ENCODE measurements at places on chromosomes 16 and 17.

DNA sequence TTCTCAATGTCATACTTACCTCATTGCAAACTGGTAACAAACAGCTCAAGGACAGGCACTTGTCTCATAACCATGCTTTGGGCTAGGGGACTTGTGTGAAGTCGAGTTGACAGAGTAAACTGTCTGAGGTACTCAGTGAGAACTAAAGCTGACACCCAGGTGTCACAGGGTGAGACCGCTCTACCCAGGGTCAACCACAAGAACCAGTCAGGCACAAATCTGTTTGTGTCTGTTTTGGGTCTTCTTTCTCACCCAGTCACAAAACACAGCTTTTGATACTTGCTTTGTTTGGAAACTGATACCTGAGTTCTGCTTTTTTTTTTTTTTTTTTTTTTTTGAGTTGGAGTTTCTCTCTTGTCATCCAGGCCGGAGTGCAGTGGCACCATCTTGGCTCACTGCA lies 161.1 kb downstream of the STX8 start:
- no peak for DNase-seq

GRCh38 chr16:58094791-58095574 lies 34.2 kb downstream of the CFAP20 start:
- no peak for DNase-seq

GRCh38 chr16:73572135-73572828 lies 524.4 kb upstream of the ZFHX3 start:
- peak; percentile 64 for DNase-seq

DNA sequence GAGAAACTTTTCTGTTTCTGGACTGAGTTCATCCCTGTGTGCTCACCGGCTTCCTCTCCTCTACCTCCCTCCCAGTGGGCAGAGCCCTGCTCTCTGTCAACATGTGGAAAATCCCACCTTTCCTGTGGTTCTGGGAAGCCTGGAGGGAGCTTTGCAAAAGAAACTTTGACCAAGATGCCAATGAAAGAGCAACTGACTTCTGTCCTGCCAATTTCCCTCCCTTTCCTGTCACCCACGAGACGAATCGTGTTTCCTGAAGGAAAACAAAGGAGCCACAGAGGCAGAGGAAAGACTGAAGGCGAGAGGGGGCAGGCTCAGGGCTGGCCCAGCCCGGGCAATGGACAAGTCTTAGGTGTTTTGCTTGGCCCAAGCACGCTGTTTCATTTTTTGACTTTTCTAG lies 82.8 kb downstream of the PLCG2 start:
- no peak for DNase-seq

DNA sequence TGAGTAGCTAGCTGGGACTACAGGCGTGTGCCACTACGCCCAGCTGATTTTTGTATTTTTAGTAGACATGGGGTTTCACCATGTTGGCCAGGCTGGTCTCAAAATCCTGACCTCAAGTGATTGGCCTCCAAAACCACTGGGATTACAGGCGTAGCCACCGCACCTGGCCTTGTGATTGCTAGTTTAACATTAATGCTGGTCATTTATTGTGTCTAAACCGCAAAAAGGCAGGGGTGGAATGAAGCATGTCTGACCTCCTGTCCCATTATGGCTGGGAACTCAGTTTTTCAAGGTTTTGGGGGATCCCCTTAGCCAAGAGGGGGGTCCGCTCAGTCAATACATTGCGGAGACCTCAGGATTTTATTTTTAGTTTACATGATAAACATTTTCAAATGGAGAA lies 10.7 kb upstream of the CNGB1 start:
- DNase-seq = peak; percentile 40

DNA sequence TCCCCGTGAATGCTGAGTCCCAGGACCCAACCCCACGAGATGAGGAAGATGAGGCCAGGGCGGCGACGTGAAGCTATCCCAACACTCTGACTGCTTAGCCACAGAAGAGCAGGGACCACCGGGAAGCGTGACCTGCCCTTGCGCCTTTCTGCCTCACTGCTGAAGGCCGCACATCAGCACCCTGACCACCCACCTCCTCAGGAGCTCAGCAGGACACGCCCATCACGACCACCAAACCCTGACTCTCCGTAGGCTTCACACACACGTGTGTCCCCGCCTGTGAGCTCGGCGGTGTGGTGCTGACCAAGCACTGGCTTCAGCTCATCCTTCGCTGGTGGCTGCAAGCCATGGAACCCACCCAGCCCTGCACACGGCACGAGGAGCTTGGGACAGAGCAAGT lies 97.8 kb downstream of the ZNF778 start:
- no peak for DNase-seq

DNA sequence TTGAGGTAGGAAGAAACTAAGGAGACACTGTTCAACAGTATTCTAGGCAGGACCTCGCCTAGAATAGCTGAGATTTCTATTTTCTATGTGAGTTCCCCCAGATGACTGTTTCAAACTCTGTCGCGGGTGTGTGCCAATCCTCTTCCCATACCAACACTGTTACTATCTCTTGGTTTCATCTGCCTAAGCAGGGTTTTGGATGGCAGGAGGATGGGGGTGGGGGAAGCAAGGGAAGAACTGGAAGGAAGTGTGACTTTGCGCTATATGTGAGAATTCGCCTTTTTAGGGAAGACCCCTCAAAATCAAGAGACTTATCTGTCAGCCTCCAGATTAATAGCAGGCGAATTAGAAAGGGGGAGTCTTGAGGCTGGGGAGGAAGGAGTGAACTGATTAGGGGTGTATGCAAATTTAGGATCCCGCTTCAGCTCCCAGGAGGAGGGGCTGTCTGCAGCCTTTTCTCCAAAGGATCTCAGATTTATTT lies 521 bp upstream of the G6PC3 start:
- DNase-seq = peak; percentile 13

DNA sequence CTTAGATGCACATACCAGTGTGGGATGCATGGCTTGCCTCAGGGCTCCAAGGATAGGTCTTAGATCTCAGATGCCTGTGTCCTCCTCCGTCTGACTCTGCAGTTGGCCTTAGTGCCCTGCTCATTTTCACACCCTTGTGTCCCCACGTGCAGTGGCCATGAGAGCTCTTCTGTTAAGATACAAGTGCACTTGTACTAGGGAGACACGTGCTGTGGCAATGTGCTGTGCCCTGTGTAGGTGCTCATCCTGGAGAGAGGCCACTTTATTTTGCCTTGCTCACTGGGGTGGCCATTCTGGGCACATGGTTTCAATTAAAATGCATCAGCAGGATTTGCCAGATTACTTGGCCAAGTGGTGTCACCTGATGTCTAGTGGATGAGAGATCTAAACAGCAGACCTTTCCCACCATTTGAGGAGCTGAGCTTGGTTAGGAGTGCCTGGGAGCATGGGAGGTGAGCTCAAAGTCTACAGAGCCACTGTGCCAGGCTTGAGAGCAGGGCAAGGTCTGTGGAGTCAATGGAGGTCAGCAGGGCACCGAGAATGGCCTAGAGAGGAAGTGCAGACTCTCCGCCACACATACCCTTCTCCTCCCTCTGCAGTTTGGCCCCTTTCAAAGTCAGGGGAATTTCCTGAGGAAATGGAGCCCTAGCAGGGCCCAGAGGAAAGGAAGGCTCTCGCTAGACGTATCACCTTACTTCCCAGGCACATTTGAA lies 25.2 kb upstream of the SMPD3 start:
- DNase-seq = no peak

DNA sequence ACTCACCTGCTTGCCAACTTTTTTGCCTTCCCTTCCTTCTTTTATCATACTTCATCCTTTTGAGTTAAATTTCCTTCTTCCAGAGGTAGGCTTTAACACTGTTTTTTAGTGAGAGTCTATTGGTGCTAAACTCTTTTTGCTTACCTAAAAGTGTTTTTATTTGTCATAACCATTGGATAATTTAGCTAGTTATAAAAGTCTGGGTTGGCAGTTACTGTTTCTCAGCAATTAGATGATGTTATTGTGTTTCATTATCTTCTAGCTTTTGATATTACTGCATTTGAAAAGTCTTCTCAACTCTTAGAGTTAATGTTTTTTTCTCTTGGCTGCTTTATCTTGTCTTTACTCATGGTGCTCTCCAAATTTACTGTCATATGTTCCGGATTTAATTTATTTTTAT lies 22.6 kb downstream of the ZNRF1 start:
- no peak for DNase-seq

GRCh38 chr16:72427051-72427782 lies 255.3 kb upstream of the PMFBP1 start:
- DNase-seq = no peak

- DNase-seq = peak; percentile 62
Observed at GRCh38 chr17:47324224-47325020, 667 bp downstream of the EFCAB13 start.

DNA sequence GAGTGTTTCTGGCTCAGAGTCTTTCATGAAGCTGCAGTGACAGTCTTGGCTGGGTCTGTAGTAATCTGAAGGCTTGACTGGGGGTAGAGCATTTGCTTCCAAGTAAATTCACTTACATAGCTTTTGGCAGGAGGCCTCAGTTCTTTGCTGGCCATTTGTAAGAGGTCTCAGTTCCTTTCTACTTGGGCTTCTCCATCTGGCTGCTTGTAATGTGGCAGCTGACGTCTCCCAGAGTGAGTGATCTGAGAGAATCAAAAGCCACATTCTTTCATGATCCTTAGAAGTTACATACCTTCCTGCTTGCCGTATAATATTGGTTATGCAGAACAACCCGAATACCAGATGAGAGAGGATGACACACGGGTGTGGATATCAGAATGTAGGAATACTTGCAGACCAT lies 39.8 kb downstream of the NF1 start:
- no peak for DNase-seq

GRCh38 chr17:72123530-72124437 lies 3.0 kb downstream of the SOX9 start:
- no peak for DNase-seq

DNA sequence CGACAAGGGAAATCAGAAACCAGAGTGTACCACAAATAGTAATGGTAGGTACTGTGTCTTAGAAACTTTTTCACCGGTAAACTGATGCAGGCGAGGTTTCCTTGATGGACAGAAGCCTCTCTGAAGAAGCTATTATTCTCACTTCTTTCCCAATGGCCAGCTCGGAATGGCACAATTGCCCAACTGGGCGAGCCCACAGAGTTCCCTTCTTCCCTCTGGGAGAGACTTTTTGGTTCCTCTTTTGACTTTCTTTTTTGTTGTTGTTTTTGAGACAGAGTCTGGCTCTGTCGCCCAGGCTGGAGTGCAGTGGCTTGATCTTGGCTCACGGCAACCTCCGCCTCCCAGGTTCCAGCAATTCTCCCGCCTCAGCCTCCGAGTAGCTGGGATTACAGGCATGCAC lies 16.9 kb downstream of the SLC43A2 start:
- DNase-seq = no peak

GRCh38 chr16:89430436-89431157 lies 59.8 kb downstream of the ANKRD11 start:
- DNase-seq = peak; percentile 32

DNA sequence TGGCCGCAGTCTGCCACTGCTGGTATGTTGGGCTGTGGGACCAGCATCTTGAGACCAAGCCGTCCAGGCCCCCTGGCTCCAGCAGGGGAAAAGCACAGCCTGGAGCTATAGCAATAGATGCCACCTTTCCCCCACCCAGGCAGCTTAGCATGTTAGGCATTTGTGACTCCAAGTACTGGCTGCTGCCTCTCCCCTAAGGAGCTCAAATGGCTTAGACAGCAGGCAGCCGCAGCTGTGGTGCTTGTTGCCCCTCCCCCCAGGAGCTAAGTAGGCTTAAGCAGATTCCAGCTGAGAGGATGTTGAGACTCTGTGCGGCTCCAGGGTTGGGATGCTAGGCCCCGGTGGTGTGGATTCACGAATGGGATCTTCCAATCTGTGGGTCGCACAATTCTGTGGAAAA lies 88.8 kb upstream of the ANKFN1 start:
- DNase-seq = no peak

- no peak for DNase-seq
Observed at GRCh38 chr17:77704048-77704815, 254.3 kb upstream of the TNRC6C start.

GRCh38 chr17:82911822-82912221 lies 72.0 kb upstream of the ZNF750 start:
- no peak for DNase-seq

DNA sequence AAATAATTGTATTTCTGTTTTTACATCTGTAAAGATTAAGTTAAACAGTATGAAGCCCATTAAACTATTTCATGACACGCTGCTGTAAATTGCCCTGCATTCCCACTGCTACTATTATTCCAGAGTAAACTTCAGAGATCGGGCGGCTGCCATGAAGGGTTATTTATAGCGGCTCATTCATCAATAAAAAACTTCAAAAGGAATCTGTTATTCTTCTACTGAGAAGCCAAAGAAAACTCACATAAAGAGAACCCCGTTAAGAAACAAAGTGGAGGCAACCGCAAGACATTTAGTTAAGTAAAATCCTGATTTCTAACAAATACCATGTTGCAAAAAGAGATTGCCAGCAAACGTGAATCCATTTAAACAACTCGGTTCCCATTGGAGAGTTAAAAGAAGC lies 16.4 kb downstream of the FOXL1 start:
- DNase-seq = no peak

GRCh38 chr17:39627047-39627711 lies 427 bp downstream of the PPP1R1B start:
- no peak for DNase-seq

GRCh38 chr17:79804856-79805696 lies 8.2 kb upstream of the CBX8 start:
- no peak for DNase-seq

- DNase-seq = no peak
Observed at GRCh38 chr17:81656118-81656743, at the start of gene PDE6G. TSS of gene PDE6G (minus strand) at chr17:81656542. CDS start at chr17:81653305, 3,237 bp downstream.

- DNase-seq = peak; percentile 56
Observed at GRCh38 chr17:80596760-80597608, 52.3 kb downstream of the RPTOR start.

- peak; percentile 64 for DNase-seq
Observed at GRCh38 chr17:71023249-71024030, 854.1 kb downstream of the KCNJ2 start.

DNA sequence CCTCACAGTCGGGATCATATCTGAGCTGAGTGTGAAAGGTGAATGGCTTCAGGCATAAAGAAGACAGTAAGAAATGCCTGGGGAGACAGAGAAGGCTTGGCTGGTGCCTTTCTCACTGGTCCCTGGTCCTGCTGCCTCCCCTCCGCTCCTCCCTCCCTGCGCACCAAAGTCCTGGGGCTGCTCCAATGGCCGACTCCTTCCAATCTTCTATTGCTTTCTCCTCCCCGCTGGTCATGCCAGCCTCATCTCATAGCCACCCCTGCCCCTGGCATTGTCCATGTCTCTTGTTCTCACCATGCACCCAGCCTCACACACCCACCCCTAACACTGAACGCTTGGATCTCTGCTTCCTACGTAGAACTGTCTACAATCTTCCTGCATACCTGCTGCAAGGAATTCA lies 18.0 kb downstream of the TLE7 start:
- DNase-seq = no peak

Data from kidney tubule cell (primary cell).